Fibroblast of pulmonary artery (primary cell): ENCODE measurements at places on chromosomes 3 and 15.

- peak; percentile 95 for DNase-seq
Measured at GRCh38 chr3:195119461-195120266, 151.3 kb downstream of the XXYLT1 start.

GRCh38 chr3:104316118-104316517 is 1050.6 kb upstream of the ALCAM start:
- DNase-seq = no peak

- peak; percentile 67 for DNase-seq
Measured at GRCh38 chr15:56428821-56429458, 36.0 kb downstream of the MNS1 start.

DNA sequence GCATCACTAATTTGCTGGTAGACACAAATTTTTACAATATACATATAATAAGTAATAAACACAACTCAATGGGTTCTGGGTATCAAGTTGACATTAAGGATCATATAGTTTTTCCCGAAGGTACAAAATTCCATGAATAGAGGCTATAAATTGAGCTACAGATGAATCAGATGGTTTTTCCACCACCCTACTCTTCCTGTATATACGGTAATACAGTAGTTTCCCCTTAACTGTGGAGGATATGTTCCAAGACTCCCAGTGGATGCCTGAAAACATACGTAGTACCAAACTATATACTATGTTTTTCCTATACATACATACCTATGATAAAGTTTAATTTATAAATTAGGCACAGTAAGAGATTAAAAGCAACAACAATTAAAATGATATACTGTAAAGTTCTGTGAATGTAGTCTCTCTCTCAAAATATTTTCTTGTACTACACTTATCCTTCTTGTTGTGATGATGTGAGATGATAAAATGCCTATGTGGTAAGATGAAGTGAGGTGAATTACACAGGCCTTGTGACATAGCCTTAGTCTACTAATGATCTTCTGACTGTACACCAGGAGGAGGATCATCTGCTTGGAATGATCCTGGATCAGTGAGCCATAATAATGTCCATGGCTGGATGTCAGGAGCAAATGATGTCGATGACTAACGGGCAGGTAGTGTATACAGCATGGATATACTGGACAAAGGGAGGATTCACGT is 116.7 kb downstream of the NR1I2 start:
- no peak for DNase-seq

DNA sequence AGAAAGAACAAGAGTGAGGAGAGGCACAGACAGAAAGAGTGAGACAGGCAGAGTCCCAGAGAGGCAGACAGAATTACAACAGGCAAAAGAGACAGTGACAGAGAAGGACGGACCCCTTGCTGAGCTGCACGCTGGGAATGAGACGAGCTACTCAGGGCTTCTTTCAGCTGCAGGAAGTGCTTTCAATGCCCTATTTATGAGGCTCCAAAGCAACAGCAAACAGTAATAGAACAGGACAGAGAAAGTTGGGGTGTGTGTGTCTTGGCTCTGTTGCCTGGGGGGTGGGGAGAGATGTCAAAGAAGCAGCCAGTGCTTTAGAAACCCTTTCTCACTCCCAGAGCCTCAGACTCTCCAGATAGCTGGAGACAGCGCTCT is 502 bp upstream of the TIMP4 start:
- DNase-seq = no peak

DNA sequence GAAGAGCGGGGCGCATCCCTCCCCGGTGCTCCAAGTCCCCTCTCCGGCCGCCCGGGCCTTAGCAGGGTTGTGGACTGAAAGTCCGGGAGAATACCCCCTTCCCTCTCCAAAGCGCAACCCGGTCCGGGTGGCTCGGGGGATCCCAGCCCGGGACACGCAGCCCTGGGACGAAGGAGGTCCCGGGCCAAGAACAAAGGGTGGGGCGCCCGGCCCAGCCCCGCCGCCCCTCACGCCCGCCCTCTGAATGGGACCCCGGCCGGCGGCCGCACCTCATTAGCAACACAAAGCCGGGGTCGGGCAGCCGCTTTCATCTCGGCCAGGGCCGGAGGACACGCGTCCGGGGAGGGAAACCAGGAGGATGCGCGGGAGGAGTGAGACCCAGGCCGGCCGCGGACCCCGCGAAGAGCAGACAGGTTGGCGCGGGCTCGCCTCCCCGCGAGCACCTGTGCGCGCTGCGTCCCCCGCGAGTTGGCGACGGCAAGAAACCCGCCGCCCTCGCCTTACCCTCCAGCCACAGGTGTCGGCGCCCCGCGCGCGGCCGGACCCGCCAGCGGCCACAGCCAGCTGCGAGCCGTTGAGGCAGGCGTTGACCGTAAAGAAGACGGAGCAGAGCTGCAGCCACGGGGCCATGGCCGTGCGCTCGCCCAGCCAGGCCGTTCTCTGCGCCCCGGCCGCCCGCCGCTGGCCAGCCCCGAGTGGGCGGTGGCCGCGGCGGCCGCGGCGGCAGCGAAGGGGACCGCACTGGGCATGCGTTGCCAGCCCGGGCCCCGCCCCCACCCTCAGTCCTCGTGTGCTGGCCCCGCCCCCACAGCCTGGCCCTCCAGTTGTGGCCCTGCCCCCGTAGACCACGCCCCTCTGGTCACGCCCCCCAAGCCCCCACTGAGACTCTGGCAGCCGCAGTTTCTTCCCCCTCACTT is at the start of gene IL17RD:
IL17RD (minus strand) TSS at position 697 of the 917 bp plus-strand sequence; CDS start at position 630, 67 bp downstream.
- peak; percentile 79 for DNase-seq

DNA sequence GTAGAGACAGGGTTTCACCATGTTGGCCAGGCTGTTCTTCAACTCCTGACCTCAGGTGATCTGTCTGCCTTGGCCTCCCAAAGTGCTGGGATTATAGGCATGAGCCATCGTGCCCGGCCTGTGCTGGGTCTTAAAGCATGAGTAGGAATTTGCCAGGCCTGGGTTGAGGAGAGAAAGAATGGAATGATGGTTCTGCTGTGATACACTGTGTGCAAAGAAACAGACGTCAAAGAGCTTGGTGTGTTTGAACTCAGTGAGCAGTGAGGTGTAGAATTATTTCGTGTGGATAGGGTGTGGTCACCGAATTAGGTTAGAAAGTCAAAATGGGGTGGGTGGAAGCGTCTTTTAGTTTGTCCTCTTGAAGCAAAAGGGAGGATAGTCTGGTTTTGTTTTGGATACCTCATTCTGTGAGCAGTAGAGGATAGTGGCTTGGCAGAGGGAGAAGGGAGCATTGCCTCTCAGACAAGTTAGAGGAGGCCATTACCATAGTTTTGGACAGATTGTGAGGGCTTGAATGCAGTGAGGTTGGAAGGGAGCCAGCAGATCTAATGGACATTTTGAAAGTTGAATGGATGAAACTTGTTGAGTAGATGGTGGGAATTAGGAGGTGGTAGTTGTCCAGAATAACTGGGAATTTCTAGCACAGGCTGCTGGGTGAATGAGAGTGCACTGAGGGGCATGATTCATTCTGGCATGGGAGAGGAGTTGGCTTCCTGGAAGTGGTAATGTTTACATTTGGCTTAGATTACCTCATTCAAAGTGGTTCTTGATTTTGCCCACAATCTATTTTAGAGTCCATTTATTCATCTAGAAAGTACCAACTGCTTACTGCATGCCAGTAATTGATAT is 27.2 kb downstream of the AKAP13 start:
- DNase-seq = peak; percentile 83

DNA sequence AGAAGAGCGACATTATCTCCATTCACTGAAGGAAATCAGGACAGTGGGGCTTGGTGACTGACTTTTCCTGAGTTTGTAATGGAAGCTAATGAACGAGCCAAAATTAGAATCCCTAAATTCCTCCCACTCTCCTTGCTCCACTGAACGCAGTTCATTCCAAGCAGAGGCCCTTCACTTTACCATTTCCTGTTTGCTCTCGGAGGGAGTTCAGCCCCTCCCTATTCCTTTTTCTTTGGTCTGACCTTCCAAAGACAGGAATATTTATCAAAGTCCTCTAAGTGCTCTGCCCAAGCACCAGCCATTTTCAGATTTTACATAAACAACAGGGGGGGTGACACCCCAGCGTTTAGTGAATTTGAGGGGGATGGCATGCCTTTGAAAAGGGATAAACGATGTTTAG is 24.0 kb upstream of the PTPRG start:
- peak; percentile 53 for DNase-seq
